ENCODE measurements at places on chromosomes 1 and 21. TPM values are rescaled to one million over a fixed set of nuclear protein-coding genes. Genes with fewer than 3 reads are reported as not detected.

DNA sequence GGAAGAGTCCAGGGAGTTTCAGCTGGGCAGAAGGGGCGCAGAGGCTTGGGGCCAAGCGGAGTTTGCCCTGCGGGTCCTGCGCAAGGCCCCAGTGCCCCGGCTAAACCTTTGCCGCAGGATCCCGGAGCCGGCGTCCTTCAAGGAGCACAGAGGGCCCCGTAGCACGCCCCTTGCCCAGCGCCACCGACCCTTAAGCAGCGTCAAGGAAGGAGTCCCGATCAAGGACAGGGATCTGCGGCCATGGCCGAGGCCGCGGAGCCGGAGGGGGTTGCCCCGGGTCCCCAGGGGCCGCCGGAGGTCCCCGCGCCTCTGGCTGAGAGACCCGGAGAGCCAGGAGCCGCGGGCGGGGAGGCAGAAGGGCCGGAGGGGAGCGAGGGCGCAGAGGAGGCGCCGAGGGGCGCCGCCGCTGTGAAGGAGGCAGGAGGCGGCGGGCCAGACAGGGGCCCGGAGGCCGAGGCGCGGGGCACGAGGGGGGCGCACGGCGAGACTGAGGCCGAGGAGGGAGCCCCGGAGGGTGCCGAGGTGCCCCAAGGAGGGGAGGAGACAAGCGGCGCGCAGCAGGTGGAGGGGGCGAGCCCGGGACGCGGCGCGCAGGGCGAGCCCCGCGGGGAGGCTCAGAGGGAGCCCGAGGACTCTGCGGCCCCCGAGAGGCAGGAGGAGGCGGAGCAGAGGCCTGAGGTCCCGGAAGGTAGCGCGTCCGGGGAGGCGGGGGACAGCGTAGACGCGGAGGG, 520 bp downstream of the CLIC6 start:
- H3K27ac ChIP-seq = no peak overlapping the region
- peaks cover 66% of the 10 kb centered on the region for H3K27me3 ChIP-seq
- H3K36me3 ChIP-seq = no peaks in the 10 kb centered on the region
- DNase-seq = no peak
- no peak overlapping the region for H3K4me3 ChIP-seq

GRCh38 chr1:82059959-82060358, 259.2 kb downstream of the ADGRL2 start:
- DNase-seq = no peak
- H3K4me3 ChIP-seq = no peak overlapping the region

GRCh38 chr1:156740237-156740740, 599 bp downstream of the MRPL24 start:
- H3K4me3 ChIP-seq = peak overlapping the region; percentile 74
- H3K36me3 ChIP-seq = peaks cover 70% of the 10 kb centered on the region
- no peak for DNase-seq
- H3K4me1 ChIP-seq = peaks cover 14% of the 10 kb centered on the region
- no peaks in the 10 kb centered on the region for H3K27me3 ChIP-seq
- H3K27ac ChIP-seq = peak overlapping the region; percentile 72

DNA sequence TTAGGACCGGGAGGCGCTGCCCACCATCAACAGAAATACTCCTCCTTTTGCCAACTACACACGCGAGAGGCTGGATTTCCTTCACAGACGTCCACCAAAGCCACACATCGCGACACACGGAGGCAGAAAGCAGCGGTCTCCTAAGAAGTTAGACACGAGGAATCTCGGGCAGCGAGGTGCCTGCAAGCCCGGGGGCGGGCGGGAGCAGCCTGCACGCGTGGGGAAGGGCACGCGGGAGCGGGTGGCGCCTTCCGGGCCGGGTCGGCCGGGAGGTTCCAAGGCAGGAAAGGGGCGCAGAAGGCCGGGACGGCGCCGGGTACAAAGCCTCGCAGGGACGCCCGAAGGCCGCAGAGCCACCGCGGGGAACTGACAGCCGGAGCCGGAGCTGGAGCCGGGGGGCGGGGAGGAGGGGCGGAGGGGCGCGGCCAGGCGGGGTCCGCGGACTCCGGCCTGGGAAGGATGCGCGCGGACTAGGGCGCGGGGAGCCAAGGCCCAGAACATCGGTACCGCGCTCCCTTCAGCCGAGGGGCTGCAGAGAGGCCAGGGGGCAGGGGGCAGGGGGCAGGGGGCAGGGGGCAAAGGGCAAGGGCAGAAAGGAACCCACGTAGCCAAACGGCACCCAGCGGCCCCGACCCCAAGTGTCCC, 722 bp downstream of the NPHP4 start:
- DNase-seq = peak; percentile 58
- peaks cover 13% of the 10 kb centered on the region for H3K27me3 ChIP-seq
- peak overlapping the region; percentile 68 for H3K4me3 ChIP-seq

DNA sequence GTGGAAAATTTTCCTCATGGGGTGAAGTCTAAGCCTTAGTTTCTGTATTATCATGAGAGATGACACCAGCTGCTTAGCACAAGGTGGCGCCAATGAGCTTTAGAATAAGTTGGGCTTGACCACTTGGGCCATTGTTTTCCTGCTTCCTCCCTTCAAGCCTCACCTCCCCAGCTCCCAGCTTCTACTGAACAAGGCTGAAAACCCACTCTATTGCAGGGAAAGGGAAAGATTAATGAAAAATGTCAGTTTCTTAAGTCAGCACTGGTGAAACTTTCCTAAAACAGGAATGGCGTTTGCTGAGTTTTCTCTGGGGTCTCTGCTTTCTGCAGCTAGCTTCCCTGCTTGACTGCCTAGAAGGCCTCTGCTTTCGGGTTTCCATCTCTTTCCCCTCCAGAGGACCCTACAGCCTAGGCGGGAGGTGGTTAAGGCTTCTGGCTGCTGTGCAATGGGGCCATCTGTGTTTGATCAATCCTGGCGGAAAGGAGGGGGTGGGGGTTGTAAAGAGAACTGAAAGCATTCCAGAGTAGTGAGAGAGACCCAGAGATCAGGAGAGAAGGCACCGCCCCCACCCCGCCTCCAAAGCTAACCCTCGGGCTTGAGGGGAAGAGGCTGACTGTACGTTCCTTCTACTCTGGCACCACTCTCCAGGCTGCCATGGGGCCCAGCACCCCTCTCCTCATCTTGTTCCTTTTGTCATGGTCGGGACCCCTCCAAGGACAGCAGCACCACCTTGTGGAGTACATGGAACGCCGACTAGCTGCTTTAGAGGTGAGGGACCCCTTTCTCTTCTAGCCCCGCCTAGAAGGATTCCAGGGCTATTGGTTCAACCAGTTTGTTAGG, at the start of gene OLFML3:
Gene OLFML3, plus strand, starts transcription at position 612 of the 840 bp plus-strand sequence. Its CDS starts 43 bp downstream, at position 655.
- H3K27ac ChIP-seq = peak within 1 kb of the TSS; percentile 89
- H3K4me3 ChIP-seq = peak within 1 kb of the TSS; percentile 40
- H3K36me3 ChIP-seq = peaks cover 10% of the 10 kb centered on the region

GRCh38 chr1:52658795-52659194, 25.8 kb downstream of the SHISAL2A start:
- no peak overlapping the region for H3K27ac ChIP-seq
- peaks cover 9% of the 10 kb centered on the region for H3K4me1 ChIP-seq
- H3K36me3 ChIP-seq = no peaks in the 10 kb centered on the region

DNA sequence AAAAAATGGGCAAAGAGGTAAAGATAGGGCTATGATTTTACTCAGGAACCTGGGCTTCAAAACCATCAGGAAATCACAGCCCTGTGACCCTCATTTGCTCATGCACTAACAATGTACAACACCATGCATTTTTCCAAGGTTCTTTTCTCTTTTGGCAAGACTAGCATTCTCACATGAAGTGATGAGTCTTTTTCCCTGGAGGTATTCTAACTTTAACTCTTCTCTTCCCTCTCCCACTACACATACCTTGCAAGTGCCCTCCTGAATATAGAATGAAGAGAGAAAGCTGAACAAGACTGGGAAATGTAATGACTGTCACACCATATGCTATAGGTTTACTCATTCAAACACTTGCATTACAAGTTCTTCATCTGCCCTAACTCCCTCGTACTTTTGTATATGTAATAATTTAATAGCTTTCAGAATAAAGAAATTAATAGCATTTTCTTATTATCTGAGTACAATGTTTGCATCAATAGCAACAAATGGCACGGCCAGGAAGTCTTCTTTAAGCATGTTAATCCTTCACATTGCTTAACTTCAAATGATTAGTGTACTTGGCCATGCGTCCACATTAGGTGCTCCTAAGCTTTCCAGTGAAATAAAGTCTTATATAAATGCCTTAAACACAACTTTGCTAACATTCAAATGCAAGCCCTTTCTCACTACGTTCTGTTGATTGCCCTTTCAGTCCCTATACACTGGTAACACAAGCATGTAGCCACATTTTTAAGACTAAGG, 1.8 kb downstream of the NIBAN1 start:
- DNase-seq = peak; percentile 90
- H3K27ac ChIP-seq = peak overlapping the region; percentile 91
- H3K4me3 ChIP-seq = peak overlapping the region; percentile 64
- H3K4me1 ChIP-seq = peaks cover 6% of the 10 kb centered on the region

DNA sequence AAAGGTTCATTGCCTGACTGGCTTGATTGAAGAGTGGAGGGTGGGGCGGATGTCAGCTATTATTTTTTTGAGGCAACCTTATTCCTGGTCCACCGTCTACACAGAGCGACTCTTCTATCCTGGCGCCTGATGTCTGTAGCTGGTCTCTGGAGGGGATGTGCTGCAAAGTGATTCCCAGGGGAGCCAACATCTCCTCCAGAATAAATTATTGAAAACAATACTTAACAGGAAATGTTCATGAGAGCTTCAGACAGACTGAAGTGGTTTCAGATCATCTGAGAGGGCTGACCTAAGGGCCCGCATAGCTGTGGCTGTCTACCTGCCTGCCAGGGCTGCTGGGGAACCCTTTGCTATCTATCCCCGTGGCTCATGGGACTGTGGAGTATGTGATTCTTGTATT, 66.7 kb downstream of the TEX35 start:
- no peaks in the 10 kb centered on the region for H3K27me3 ChIP-seq
- H3K4me3 ChIP-seq = no peak overlapping the region
- no peaks in the 10 kb centered on the region for H3K36me3 ChIP-seq
- no peak overlapping the region for H3K27ac ChIP-seq
- H3K4me1 ChIP-seq = peaks cover 32% of the 10 kb centered on the region

DNA sequence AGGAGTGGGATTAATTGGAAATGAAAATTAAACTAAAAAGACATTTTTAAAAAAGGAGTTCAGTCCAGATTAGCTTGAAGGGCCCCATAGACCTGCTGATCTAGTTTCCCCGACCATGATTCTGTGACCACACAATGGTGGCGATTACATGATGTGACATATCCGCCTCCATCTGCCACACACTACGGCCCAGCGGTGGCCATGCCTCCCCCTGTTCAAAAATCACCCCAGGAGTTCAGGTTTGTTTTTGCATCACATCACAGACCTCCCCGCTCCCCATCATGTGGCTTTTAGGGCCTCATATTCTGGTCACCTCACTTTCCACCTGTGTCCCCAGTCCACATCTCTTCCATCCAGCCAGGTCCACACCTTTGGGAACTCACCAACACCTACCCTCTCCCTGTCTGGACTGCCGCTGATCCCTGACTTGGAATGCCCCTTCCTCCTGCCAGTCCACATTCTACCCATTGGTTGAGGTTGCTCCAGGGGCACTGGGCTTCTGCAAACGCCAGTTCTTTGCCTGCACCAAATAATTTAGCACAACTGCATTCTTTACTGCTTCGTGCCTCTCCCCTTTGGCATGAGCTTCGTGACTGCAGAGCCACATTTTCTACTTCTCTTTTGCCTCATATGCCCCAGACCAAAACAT, 38.9 kb downstream of the CD247 start:
- H3K27ac ChIP-seq = no peak overlapping the region
- DNase-seq = no peak
- H3K36me3 ChIP-seq = no peaks in the 10 kb centered on the region

DNA sequence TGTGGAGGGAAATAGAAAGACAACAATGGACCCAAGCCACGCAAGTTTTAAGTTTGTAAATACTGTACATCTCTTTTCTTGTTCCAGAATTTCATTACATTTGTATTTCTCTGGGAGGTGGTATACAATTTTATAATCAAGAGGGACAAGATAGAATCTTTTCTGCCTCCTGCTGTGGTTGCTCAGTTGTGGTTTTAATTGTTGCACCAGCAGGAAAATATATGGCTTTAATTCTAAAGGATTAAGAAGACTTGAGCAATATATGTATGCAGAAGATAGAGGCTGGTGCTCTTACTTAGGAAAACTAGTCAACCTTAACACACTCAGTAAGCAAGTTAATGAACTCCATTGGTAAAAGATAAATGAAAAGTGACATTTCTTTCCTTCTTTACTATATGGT, 19.8 kb upstream of the ASB17 start:
- H3K4me3 ChIP-seq = no peak overlapping the region
- H3K36me3 ChIP-seq = no peaks in the 10 kb centered on the region
- no peaks in the 10 kb centered on the region for H3K4me1 ChIP-seq
- no peak overlapping the region for H3K27ac ChIP-seq
- no peaks in the 10 kb centered on the region for H3K27me3 ChIP-seq
- no peak for DNase-seq

DNA sequence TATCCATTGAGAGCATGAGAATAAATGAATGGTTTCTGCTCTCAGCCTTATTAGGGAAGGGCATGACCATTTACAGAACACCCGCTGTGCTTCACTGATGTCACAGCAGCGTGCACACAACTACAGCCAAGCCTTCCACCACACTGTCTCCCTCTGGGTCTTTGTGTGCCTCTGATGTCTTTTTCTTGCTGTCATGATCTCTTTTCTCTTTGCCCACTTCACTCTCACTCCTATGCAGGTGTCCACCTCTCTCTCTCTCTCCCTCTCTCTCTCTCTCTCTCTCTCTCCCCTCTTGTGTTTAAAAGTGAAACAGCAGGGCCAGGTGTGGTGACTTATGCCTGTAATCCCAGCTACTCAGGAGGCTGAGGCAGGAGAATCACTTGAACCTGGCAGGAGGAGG, 232.5 kb upstream of the JUN start:
- H3K4me1 ChIP-seq = peaks cover 56% of the 10 kb centered on the region
- no peak overlapping the region for H3K27ac ChIP-seq
- H3K36me3 ChIP-seq = no peaks in the 10 kb centered on the region
- no peak overlapping the region for H3K4me3 ChIP-seq

GRCh38 chr1:101175466-101175865, 61.4 kb upstream of the S1PR1 start:
- no peaks in the 10 kb centered on the region for H3K27me3 ChIP-seq
- peak; percentile 55 for DNase-seq
- H3K4me3 ChIP-seq = no peak overlapping the region
- peaks cover 2% of the 10 kb centered on the region for H3K4me1 ChIP-seq
- no peaks in the 10 kb centered on the region for H3K36me3 ChIP-seq

MEAF6 gene
- 36.5 TPM for total RNA-seq

THEMIS2 gene
- 3.1 TPM for total RNA-seq

CCDC24 gene
- total RNA-seq = 0.98 TPM

PRDX6 gene
- total RNA-seq = 370 TPM

ZBTB7B gene
- 7.6 TPM for total RNA-seq

RASAL2 gene
- 11.5 TPM for total RNA-seq

FCER1A gene
- 0.49 TPM for total RNA-seq

SLC30A10 gene
- 0.71 TPM for total RNA-seq

PDC gene
- total RNA-seq = not detected

All from muscle of leg (tissue), 16 donors.